ENCODE measurements at places on chromosomes 2 and 18. TPM values are rescaled to one million over a fixed set of nuclear protein-coding genes. Genes with fewer than 3 reads are reported as not detected.

Gene RBMS1
- 47.6 TPM for total RNA-seq

Gene SFXN5
- 26.3 TPM for total RNA-seq

Gene CYP1B1
- total RNA-seq: 6.2 TPM

Gene GAD1
- 0.47 TPM for total RNA-seq

Gene TRIP12
- 117 TPM for total RNA-seq

Gene FNDC4
- 13.7 TPM for total RNA-seq

Gene PKP4
- 92.3 TPM for total RNA-seq

Gene SALL3
- 29.0 TPM for total RNA-seq

Gene SLC19A3
- 9.1 TPM for total RNA-seq

Gene FECH
- total RNA-seq: 23.5 TPM

Gene STK36
- 26.3 TPM for total RNA-seq

Gene LOXHD1
- 0.17 TPM for total RNA-seq

Gene PDCD1
- total RNA-seq: 0.38 TPM

Gene ANO7
- 5.1 TPM for total RNA-seq

Gene FOXD4L1
- not detected for total RNA-seq

GRCh38 chr2:190571686-190572085 lies 37.2 kb upstream of the NEMP2 start:
- no peak for DNase-seq

GRCh38 chr2:55720417-55720816 lies 26.8 kb upstream of the PNPT1 start:
- DNase-seq: no peak

DNA sequence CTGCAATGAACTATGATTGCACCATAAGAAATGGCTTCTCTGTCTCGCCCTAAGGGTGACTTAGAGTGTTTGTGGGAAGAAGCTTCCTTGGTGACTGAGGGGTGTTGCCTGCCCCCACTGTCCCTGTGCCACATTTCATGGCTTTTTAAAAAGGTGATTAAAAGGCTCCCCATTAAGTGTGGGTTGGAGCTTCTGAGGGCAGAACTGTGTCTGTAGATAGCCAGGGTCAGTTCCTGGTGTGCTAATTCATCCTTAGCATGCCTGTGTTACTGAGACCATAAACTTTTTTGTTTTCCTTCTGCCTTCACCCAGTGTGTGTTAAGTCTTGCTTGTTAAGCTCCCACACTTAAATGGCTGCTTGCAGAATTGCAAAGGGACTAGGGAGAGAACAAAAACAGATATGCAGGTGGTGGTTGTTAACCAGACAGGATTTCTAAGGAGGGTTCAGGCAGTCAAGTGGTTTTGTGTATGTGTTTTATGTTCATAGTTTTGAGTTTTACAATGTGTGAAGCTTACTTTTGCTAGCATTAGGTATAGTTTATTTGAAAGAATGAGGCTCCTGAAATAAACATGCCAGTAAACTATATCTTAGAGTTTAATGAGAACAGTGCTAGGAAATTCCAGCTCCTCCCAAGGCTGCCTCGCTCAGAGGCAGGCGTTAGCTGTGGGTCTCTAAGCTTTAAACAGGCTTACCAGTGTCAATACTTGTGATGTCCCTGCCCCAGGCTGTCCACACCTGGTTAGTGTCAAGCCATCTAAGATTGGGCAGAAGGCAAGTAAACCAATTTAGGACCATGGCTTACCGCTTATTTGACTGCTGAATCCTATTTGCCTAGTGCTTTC lies 14.5 kb downstream of the CERS6 start:
- peak; percentile 39 for DNase-seq

- DNase-seq: peak; percentile 72
Measured at GRCh38 chr2:73283545-73284295, 558 bp downstream of the FBXO41 start.

GRCh38 chr2:222442665-222443064 lies 18.3 kb downstream of the SGPP2 start:
- no peak for DNase-seq

DNA sequence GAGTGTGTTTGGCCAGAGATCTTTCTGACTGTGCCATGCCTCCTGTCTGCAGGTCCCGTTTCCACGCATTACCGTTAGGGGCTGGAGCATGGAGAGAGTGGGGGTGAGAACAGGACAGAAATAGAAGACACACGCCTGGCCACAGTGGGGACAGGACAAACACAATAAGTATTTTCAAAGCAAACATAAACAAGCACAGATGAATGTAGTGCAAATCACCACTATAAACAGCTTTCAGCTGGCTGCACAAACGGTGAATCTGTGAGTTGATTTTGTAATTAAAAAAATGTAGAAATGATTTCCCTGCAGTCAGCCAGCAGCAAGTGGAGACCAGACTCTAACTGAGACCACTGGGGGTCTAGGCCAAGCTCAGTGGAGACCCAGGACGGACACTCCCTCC lies 6.8 kb downstream of the KCNK3 start:
- DNase-seq: no peak

DNA sequence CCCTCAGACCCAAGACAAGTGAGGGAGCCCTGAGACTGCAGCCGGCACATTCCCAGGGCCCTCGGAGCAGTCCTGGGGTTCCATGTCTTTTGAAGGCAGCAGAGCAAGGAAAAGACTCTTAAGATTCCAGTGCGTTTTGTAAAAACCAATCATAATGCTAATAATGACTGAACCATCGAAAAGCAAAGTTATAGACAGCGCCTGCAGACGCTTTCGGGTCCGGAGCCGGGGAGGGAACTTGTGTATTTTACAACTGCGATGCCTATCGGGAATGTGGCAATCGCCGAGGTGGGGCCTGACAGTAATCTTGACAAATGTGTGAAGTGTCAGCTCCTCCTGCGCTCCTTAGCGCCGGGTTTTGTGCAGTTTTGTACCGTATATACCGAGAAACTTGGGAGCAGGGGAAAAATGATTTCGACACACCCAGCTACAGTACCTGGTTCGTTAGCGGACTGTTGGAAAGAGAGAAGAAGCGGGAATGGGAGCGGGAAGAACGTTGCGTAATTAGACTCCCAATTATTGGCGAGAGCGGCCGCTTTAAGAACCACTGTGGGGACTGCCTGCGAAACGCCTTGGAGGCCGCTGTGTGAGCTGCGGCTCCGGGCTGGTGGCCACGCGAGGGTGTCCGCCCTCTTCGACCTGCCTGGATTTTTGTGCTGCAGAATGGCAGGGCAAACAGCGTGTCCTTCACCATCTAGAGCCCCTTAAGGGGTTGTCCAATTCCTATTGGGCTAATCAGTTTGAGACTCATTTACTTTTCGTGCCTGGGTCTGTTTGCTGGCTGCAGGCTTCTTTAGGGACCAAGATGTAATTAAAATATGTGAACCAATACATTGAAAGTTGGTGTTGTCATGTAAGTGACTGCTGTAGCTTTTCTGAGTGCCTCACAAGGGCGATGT lies 2.4 kb downstream of the EPAS1 start:
- DNase-seq: peak; percentile 61

GRCh38 chr2:211454679-211455078 lies 898.3 kb downstream of the CPS1 start:
- DNase-seq: no peak

- DNase-seq: no peak
Measured at GRCh38 chr2:100556746-100557145, 6.0 kb upstream of the PDCL3 start.

GRCh38 chr18:8847900-8848299 lies 142.5 kb downstream of the MTCL1 start:
- no peak for DNase-seq

- DNase-seq: no peak
Measured at GRCh38 chr2:206708286-206708685, 9.9 kb downstream of the DYTN start.

DNA sequence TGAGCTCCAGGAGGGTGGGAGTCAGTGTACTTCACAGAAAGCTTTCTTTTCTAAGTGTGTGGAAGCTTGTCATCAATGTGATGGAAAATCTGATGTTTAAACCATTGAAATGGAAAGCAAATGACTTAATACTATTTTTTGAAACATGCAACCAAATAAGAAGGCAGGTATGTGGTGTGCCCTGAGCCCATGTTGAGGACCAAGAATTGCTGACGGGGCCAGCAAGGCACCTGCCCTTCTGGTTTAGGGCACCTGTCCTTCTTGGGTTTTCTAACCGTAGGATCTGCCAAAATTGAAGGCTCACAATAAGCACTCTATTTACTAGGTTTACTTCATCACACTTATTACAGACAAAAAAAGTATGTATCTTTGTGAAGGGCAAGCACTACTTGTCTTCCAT lies 537.7 kb downstream of the SOCS6 start:
- no peak for DNase-seq

GRCh38 chr18:8771930-8772329 lies 66.6 kb downstream of the MTCL1 start:
- no peak for DNase-seq

GRCh38 chr2:219484343-219485200 lies 14.1 kb upstream of the GMPPA start:
- DNase-seq: peak; percentile 75

DNA sequence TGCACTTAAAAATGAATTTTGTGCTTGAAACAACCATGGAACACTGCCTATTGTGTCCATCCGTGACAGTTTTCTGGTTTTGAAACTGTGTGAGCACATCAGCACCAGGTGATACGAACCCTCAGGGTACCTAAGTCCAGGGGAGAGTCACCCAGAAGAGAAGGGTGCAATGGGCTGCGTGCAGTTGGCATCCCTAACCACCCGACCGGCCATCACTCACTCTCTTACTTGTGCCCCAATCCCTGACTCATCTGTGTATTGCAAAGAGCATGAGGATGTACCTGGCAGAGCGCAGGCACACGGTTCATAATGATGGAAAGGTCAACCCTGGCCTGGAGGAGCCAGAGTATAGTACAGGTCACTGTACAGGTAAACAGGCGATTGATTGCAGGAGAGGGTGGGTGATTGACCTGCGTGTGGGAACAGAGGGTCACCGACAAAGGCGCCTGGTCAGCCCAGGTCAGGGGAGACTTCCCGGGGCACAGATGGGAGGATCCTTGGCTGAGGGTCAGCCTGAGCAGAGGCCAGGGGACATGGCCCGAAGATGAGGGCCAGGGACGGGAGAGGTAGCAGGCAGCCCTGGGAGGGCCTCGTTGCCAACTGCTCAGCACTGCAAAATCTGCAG lies 160.3 kb downstream of the SEPTIN10 start:
- DNase-seq: no peak

- no peak for DNase-seq
Measured at GRCh38 chr2:45968946-45969584, 317.6 kb downstream of the PRKCE start.

DNA sequence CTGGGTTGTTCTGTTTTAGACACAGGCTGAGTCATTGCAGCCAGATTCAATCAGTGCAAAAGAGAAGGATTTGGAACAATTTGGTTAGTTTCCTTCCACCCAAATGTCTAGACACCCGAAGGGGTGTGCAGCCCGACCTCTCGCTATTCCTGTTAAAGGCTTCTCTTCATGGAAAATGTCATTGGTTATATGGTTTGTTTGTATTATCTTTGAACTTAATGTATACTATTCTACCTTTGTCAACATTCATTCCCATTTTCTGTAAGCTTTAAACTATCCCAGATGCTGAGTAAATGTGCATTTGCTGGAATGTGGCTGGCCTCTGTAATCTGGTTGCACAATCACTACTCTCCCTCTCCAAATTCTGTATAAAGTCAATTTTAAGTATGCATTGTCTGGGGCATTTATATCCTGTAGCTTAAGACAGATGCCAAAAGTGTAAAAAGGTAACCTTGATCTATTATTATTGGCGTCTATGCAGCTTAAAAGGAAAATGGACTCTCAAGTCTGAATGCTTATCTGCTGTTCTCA lies 80.4 kb upstream of the RND3 start:
- DNase-seq: no peak

- DNase-seq: no peak
Measured at GRCh38 chr2:84115173-84115857, 343.8 kb downstream of the SUCLG1 start.

GRCh38 chr2:64092502-64092901 lies 51.7 kb downstream of the PELI1 start:
- DNase-seq: no peak

DNA sequence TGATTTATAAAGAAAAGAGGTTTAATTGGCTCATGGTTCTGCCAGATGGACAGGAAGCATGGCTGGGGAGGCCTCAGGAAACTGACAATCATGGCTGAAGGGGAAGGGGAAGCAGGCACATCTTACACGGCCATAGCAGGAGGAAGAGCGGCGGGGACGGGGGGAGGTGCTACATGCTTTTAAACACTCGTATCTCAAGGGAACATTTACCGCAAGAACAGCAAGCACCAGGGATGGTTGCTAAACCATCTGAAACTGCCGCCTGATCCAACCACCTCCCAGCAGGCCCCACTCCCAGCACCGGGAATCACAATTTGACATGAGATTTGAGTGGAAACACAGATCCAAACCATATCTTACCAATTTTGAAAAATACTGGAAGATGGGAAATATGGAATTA lies 362.8 kb downstream of the FBXO15 start:
- DNase-seq: no peak

DNA sequence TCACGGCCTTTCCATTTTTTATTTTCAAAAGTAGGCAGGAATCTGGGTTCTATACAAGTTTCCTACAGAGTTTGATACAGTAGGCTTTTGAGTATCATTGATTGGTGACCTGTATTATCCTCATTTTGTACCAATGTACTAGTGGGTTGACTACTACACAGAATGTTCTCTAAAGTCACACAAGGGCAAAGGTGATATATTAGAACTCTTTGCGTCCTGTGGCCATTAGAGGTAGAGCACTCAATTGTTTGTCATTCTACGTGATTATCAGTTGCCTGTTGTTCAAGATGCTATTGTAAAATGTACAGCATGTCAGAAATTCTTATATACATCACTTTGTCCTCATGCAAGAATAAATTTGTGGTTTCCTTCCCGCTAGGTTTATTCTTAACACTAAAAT lies 24.8 kb downstream of the WDR75 start:
- no peak for DNase-seq

- no peak for DNase-seq
Measured at GRCh38 chr18:28736223-28736622, 559.3 kb upstream of the CDH2 start.

DNA sequence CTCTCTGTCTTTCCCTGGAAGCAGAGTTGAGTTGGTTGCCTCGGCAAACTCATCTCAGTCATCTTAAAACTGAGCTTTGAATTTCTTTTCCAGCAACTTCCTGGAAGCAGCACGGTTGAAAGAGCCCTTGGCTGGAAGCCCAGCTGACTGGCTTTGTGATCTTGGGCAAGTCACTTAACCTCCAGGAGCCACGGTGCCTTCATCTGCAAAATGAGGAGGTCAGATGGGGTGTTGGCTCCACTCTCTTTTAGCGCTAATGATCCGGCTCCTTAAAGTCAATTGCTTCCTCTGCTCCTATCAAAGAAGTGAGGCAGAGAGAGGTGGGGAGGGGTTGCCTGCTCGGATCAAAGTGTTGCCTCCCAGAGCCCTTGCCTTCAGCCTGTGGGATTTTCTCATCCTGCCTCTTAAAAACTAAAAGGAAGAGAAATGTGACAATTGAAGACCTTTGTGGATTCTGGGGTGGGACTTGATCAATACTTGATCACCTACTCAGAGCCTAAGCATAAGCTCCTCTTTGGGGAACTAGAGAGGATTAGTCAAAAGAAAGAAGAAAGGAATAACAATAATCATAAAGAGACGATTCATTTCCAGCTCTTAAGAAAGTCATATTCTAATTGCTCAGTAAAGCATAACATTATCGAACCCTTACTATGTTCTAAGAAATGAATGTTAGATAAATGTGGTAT lies 86.6 kb downstream of the MYCN start:
- DNase-seq: no peak

GRCh38 chr2:83162421-83162820 lies 1296.7 kb downstream of the SUCLG1 start:
- DNase-seq: no peak
